Ascending aorta (tissue), 2 donors: ENCODE measurements at places on chromosomes 11 and 22.
A peak's percentile ranks its signal among the peaks of the same experiment; 100 is the strongest.

GRCh38 chr22:27867953-27868731 is 50.9 kb downstream of the PITPNB start:
- DNase-seq: no peak

DNA sequence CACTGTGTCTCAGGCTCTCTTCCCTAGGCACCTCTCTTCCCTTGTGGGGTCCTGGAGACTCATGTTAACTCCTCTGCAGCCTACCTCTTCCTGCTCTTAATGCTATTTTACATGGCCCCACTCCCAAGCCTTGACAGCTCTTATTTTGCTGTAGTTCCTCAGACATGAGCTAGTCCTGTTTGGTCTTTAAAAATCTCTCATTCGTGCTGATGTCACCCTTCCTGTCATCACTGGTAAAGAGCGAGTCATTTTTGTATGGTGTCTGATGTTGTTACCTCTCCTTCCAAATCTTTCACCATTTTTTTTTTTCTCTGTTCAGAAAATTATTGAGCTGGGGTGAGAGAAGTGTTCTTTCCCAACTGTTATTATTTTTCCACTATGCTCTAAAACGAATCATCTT is 84.8 kb upstream of the ZBED5 start:
- no peak for DNase-seq

DNA sequence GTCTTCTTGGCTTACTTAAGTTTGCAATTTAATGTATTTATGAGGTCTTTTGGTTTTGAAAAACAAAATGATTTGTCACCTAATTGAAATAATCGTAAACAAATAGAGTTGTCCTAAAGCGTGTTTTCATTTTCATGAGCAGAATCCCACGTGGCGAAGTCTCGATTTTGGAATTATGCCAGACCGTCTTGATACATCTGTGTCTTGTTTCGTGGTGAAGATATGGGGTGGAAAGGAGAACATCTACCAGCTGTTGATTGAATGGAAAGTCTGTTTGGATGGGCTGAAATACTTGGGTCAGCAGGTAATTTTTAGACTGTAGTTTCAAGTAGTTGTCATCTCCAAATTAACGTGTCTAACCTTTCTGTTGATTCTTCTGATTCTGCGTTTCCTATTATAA is 64.7 kb downstream of the UVRAG start:
- DNase-seq: no peak

DNA sequence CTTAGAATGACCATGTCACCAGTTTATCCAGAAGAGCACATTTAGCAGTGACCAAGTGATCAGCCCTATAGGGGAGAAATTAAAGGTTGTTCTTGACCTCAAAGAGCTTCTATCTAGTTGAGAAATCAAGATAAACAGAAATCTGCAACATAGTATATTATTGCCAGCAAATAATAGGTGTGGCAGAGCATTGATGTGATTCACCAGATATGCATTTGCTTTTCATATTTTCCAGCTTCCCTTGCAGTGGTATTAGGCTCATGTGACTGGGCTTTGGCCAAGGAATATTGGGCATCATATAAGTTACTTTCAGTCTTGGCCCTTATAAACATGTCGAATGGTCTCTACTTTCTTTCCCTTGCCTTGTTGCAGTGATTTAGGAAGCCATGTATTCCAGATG is 34.5 kb downstream of the COMMD9 start:
- DNase-seq: no peak

GRCh38 chr11:33709466-33709865 is 8.8 kb upstream of the C11orf91 start:
- no peak for DNase-seq

GRCh38 chr11:44865866-44866272 is 84.8 kb downstream of the TP53I11 start:
- DNase-seq: no peak

- no peak for DNase-seq
Measured at GRCh38 chr11:92830377-92831155, 138.9 kb upstream of the MTNR1B start.

- no peak for DNase-seq
Measured at GRCh38 chr11:59459916-59460315, 3.2 kb downstream of the OR4D6 start.

DNA sequence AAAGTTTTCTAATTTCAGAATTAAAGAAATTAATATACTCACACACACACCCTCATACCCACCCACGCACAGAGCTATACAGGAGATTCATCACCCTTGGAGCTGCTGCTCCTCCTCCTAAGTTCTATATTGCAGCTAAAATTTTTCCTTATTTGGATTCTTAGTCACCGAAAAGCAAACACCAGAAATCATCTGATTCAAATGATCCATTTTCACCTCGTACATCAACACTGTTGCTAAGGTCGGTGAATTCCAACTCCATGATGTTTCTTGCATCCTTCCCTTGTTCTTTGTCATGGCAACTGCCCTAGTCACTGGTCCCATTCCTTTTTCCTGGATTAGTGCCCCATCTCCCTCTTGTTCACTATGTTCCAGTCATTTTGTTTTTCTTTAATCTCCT is 286.2 kb downstream of the GRM5 start:
- no peak for DNase-seq

DNA sequence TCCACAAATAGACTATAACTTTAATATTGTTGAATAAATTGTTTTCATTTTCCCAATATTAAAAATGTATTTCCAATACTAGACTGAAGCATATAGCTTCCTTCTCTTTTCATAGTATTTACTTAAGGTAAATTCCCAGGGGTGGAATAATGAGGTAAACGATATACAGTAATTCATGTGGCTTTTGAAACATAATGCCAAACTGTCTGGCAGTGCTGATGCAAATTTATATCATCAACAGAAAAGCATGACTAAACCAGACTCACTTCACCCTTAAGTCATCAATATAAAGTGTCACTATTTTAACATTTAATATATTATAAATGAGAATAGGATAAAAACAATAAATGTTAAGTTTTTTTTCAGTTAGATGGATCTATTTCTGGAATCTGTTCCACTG is 13.6 kb downstream of the C2CD3 start:
- DNase-seq: no peak

DNA sequence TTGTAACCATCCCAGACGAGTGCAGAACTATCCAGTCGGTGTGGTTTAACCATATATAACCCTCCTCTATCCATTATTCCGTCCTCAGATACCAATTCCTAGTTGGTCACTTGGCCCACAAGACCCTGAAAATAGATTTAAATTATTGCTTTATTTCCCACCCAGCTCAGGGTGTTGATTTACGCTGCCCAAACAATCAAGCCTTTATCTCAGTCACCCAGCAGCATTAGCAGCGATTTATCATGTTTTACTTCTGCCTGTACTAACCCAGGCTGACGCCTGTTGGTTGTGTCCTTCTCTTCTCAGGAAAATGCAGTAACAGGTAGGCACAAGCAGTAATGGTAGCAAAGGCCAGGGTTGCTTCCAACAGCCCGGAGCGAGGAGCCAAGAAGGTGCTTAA is 81.2 kb downstream of the DSCAML1 start:
- DNase-seq: no peak

- DNase-seq: peak; percentile 68
Measured at GRCh38 chr11:129750343-129751292, 65.0 kb upstream of the TMEM45B start.

- no peak for DNase-seq
Measured at GRCh38 chr11:76859708-76860227, 950 bp upstream of the ACER3 start.

DNA sequence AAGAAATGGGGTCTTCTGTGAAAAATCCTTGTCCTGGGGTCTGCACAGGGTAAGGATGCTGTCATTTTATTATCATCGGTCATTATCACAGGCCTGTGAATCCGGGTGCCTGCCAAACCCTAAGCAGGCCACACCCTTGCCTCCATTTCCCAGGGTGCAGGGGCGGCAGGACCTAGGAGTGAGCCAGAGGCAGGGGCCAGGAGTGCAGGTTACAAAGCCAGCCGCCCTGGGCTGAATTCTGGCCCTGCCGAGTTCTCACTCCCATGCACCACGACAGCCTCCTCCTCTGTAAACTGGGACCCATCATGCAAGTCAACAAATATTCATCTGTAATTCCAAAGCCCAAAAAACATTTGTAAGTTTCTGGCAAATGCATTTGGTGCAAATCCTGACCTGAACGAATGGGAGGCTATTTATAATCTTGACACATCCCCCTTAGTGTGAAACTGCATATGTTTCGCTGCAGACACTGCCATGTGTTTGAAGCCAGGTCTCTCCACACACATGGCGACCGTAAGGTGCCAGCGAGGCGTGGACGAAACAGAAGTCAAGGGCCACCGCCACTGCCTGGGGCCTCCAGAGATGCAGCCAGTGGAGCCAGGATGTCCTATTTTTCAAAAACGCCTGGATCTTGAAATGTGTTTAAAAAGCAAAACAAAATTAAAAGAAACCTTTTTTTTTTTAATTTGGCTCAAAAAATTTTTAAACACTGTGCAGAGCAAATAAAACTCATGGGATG is 6.7 kb downstream of the CD5 start:
- no peak for DNase-seq

GRCh38 chr22:20966883-20967696 is at the start of gene AIFM3:
TSS of gene AIFM3 (plus strand) at chr22:20967255. CDS start at chr22:20967945, 690 bp downstream.
- DNase-seq: no peak

GRCh38 chr22:41968601-41969000 is 642 bp upstream of the SEPTIN3 start:
- no peak for DNase-seq

- no peak for DNase-seq
Measured at GRCh38 chr11:42112866-42113265, 653.4 kb upstream of the LRRC4C start.

DNA sequence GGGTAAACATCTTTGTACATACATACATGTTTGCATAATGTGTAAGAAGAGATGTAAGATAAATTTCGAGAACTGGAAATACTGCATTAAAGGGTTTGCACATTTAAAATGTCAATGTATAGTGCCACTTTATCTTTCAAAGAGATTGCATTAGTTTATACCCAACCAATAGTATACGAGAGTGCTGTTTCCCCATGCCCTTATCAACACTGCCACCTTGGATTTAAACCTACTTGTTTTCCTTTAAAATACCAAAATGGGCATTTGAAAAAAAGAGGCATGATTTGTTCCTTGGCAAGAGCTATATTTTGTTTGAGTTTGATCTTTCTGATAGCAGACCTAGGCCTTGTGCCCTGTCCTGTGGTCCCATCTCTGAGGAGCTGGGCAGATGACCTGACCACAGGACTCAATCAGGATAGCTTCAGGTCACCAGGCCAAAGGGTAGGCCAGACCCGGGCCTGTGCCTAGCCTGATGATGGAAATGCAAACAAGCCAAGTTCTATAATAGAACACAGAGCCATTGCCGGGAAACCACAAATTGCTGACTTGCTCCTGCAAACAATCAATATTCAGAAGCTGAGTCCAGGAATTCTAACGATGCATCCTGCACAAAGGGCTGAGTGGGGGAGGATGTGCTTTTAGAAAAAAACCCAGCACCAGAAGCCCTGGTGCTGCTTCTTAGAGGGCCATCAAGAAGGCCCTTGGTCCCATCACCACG is 16.9 kb upstream of the ALG8 start:
- no peak for DNase-seq

DNA sequence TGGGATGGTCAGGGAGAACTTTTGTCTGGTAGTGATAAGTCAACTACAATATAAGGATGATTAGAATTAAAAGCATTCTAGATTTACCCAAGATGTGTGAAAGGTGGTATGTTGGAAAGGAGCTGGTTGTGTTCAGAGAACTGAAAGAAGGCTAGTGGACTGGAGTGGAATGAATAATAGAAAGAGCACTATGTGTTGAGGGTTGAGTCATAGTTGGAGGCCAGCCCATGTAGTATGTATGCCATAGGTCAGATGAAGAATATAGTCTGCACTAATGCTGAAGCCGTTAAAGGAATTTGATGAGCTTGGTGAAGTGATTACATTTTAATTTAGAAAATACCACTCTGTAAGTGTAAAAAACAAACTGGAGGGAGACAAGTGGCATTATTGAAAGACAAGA is 514.1 kb downstream of the CNTN5 start:
- no peak for DNase-seq

DNA sequence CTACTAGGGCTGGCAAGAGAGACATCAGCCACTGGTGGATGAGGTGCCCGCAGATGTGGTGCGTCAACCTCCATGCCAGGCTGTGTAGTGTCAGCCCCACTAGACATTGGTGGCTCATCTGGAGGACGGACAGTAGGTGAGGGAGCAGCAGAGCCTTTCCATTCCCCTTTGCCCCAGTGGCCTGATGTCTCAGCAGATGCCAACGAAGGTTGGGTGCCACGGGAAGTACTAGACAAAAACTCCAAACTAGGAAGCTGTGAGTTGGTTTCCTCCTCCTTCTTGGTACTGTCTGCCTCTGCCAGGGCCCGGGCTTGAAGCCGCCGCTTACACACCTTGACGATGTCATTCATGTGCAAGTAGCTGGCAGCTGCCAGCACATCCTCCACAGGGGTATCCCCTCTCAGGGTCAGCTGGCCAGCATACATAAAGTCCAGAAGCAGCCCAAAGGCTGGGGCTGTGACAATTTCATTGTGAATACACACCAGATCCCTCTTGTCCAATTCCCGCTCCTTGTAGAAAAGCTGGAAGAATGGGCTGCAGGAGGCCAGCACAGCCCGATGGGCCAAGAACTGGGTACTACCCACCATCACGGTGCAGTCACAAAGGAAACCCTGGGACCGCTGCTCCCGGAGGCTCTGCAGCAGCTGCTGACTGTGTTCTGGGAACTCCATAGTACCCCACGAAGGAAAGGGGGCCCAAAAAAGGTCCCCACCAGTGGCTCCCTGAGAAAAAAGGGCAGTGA is 795 bp downstream of the ZBTB3 start:
- no peak for DNase-seq

DNA sequence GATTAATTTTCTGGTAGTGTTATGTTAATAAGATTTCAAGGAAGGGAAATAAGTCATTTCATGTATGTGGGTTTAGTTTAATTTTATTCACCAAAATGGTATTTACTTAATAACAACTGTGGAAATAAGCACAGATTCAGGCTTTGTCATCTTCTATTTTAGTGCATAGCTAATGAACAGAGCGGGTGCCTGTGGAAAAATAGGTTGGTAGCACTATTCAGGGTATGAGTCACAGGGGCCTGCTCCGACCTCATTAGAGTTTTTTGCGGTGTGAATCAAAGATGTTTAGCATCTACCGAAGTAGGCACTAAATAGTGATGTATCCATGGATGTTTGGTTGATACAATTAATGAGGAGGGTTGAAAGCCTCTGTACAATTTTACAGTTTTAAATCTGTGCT is 78.2 kb downstream of the FAT3 start:
- no peak for DNase-seq

DNA sequence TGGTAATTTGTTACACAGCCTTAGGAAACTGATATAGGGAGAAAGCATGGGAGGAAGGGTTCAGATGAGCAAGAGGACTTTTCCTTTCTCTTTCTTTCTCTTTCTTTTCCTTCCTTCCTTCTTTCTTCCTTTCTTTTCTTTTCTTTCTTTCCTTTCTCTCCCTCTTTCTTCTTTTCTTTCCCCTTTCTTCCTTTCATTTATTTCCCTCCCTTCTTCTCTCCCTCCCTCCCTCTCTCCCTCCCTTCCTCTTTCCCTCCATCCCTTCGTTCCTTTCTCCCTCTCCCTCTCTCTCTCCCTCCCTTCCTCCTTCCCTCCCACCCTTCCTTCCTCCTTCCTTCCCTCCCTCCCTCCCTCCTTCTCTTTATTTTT is 107.8 kb upstream of the LMO1 start:
- no peak for DNase-seq

GRCh38 chr11:88119561-88119960 is 55.7 kb downstream of the RAB38 start:
- no peak for DNase-seq

- DNase-seq: peak; percentile 48
Measured at GRCh38 chr22:49289822-49290679, 537.6 kb downstream of the BRD1 start.
